ENCODE measurements at places on chromosomes 1 and 21. TPM values are rescaled to one million over a fixed set of nuclear protein-coding genes. Genes with fewer than 3 reads are reported as not detected.

DNA sequence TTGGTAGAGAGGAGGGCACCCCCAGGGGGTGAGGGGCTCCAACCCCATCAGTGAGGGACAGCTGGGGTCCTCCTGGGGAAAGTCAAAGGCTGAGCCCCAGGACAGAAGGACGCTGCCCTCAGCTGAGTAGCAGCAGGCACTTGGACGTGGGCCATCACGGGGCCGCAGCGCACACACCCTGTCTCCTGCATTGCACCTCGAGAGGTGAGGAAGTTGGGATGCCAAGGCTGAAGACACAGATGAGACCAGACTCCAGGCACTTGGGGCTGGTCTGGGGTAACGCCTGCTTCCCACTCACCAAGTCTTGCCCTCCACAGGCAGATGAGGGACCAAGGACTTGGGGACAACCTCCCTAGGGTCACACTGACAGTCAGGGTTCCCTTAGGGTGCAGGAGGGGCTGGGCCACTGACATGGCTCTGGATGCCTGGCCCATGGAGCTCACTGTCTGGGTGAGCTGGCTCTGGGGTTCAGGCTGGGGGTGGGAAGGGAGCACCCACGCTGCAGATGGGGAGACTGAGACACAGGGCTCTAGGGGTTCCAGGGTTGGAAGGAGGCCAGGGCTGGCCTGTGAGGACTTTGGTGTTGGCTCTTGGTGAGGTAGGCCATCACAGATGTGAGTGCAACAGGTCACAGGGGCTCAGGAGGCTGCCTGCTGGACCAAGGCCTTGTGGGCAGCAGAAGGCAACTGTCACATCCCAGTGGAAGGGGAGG, 16.6 kb upstream of the ZNF678 start:
- DNase-seq = no peak

DNA sequence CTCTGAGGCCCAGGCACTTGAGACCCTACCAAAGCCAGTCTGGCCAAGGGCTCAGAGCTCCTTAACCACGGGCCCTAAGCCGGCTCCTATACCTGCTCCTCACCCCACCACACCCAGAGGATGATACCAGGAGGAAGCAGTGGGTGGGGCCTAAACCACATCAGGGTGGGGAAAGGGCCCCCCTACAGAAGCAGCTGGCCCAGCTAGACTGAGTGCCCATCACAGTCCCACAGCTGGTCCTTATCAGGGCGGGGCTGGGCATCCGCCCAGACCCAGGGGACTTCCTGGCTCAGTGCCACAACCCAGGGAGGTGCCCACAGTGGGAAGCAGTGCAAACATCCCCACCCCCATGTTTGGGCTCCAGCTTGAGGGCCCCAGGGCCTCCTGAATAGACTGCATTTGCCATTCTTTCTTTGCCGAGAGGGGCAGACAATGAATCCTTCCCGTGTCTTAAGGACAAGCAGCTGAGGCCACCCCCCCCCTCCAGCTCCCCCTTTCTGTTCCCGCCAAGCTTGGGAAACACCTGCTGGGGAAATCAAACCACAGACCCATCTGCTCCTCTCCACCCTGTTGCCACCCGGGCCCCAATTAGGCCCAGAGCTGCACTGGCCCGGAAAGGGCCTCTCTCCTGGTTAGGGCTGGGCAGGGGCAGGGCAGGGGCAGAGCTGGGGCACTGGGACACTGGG, 6.2 kb downstream of the E2F2 start:
- DNase-seq = peak; percentile 70

- no peak for DNase-seq
These were observed 25.7 kb downstream of the RPRD2 start for GRCh38 chr1:150389650-150390049.

GRCh38 chr1:43121256-43121900, 50.7 kb downstream of the EBNA1BP2 start:
- DNase-seq = no peak

Gene MMP23B
- total RNA-seq = 0.17 TPM

Gene ICOSLG
- 0.21 TPM for total RNA-seq

Gene AHCYL1
- 43.7 TPM for total RNA-seq

Gene EFNA4
- 10.6 TPM for total RNA-seq

Gene USP16
- total RNA-seq = 67.2 TPM

Gene SYNC
- 63.1 TPM for total RNA-seq

Data from Daoy (cell line).